Left ventricle myocardium inferior (tissue), 1 donor: ENCODE measurements at places on chromosomes 4 and X. TPM values are rescaled to one million over a fixed set of nuclear protein-coding genes. Genes with fewer than 3 reads are reported as not detected.
A peak's percentile ranks its signal among the peaks of the same experiment; 100 is the strongest.

- H3K4me1 ChIP-seq, result peaks cover 100% of the 10 kb centered on the region
- H3K27me3 ChIP-seq, result no peaks in the 10 kb centered on the region
- peak overlapping the region; percentile 98 for H3K27ac ChIP-seq
- H3K36me3 ChIP-seq, result no peaks in the 10 kb centered on the region
- DNase-seq, result no peak
- H3K4me3 ChIP-seq, result peak overlapping the region; percentile 12
These were observed 11.2 kb downstream of the IGFBP7 start for GRCh38 chr4:57098941-57099340.

DNA sequence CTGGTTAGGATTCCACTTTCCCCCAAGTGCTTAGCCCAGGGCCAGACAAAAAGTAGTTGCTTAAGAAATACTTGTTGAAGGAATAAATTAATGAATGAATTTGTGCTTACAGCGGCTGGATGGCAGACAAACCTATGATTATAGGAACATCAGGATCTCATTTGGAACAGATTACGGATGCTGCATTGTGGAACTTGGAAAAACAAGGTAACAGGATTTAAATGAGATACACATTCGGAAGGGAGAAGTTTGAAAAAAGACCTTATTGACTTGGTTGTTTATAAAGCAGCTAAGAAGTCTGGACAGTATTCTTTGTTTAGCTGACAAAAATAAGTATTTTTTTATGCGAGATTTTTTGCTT lies 572 bp downstream of the EXOSC9 start:
- no peak for DNase-seq
- peaks cover 42% of the 10 kb centered on the region for H3K36me3 ChIP-seq
- peaks cover 28% of the 10 kb centered on the region for H3K4me1 ChIP-seq
- peak overlapping the region; percentile 94 for H3K27ac ChIP-seq
- H3K4me3 ChIP-seq, result peak overlapping the region; percentile 83
- no peaks in the 10 kb centered on the region for H3K27me3 ChIP-seq

DNA sequence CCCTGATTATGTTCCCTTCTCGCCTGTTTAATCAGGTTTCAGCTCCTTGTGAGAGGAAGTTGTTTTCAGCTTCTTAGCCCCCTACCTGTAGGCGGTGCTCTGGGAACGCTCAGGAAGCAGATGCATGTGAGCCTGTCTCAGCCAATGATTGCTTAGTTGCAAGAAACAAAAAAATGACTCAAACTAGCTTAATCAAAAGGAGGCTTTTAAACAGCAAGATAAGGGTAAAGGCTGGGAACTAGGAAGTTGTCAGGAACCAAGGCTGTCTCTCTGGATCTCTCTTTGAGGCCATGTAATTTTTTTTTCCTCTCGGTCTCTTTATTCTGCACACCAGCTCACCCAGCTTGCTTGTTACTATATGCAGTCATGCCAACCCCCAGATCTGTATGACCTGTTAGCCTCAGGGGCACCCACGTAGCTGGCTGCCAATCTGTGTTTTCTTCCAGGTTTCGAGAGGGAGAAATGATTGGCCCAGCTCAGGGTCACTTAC lies 109.1 kb downstream of the PTTG2 start:
- peaks cover 66% of the 10 kb centered on the region for H3K4me1 ChIP-seq
- peak overlapping the region; percentile 77 for H3K27ac ChIP-seq
- H3K27me3 ChIP-seq, result no peaks in the 10 kb centered on the region
- peaks cover 19% of the 10 kb centered on the region for H3K36me3 ChIP-seq
- no peak overlapping the region for H3K4me3 ChIP-seq
- no peak for DNase-seq

XAGE1A gene
- total RNA-seq, result not detected

REPS2 gene
- 7.6 TPM for total RNA-seq

GRCh38 chrX:136920001-136920400 lies 39.5 kb upstream of the RBMX start:
- H3K4me3 ChIP-seq, result no peak overlapping the region
- DNase-seq, result no peak
- no peak overlapping the region for H3K27ac ChIP-seq
- H3K36me3 ChIP-seq, result no peaks in the 10 kb centered on the region

DNA sequence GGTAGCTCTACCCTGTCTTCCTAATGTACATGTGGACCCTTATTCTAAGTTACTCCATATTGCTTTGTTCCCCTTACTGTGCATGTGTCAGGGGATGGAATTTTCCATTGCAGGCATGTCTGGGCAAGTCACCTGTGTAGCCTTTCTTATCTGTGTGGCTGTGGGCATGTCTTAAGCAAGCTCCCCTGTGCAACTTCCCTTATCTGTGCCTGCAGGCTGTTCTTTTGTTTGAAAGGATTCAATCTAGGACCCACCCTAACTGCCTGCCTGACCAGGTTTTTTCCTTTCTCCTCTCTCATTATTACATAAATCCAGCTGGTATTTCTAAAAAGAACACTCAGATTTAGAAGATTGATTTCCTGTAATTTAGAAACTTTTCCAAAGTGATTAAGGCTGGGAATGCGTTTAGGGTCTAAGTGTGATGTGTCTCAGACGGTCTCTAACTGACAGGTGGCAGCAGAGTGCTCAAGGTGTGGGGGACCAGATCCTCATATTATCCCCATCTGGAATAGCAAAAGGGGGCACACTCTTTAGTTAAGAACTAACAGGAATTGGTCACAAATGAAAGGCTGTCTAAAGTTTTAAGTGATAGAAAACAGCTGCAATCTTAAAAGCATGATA lies 198.9 kb upstream of the PPP1R2C start:
- no peak overlapping the region for H3K27ac ChIP-seq
- H3K27me3 ChIP-seq, result no peaks in the 10 kb centered on the region
- no peaks in the 10 kb centered on the region for H3K36me3 ChIP-seq
- no peaks in the 10 kb centered on the region for H3K4me1 ChIP-seq
- DNase-seq, result no peak

DNA sequence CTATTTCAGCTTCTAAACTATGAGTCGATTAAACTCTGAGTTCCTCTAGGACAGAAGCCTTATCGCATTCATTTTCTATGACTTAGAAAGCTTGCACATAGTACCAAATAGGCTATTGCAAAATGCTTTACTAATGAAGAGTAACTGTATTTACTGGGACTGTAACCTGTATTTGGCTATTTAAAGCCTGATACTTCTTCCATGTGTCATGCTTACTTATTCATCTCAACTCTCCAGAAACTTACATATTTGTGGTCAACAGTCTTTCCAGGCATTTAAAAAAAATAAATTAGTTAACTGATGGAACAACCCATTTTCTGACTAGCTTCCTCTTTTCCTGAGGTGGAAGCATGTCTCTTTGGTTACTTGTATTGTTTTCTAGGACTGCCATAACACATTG lies 467.9 kb downstream of the PCDH11X start:
- H3K36me3 ChIP-seq, result no peaks in the 10 kb centered on the region
- DNase-seq, result no peak
- no peak overlapping the region for H3K4me3 ChIP-seq
- no peaks in the 10 kb centered on the region for H3K4me1 ChIP-seq

- peak overlapping the region; percentile 86 for H3K4me3 ChIP-seq
- peaks cover 24% of the 10 kb centered on the region for H3K4me1 ChIP-seq
- peak; percentile 92 for DNase-seq
- H3K27ac ChIP-seq, result peak overlapping the region; percentile 66
These were observed 205.3 kb downstream of the TENM3 start for GRCh38 chr4:182448281-182449151.

SYNPO2 gene
- 239 TPM for total RNA-seq

MAGEA11 gene
- not detected for total RNA-seq

DNA sequence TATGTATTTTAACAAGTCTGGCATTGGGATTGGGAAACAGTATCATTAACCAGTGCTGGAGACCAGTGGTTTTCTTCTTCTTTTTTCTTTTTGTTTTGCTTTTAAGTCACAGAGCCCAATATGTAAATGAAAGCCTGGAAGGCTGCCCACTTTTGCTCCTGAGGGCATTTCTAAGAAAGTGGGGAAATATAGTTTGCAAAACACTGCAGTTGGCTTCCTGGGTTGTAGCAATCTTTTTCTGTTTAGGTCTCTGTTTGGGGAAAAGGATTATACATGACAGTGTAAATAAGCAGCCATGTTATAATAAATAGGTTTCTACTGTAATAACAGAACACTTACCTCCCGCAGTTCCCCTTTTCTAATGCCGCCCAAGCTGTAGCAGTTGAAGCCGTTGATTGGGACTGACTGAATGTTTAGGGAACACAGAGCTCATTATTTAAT lies 105.5 kb downstream of the TMEM164 start:
- H3K27me3 ChIP-seq, result no peaks in the 10 kb centered on the region
- no peak overlapping the region for H3K4me3 ChIP-seq
- peaks cover 2% of the 10 kb centered on the region for H3K36me3 ChIP-seq
- DNase-seq, result no peak
- peaks cover 2% of the 10 kb centered on the region for H3K4me1 ChIP-seq
- H3K27ac ChIP-seq, result no peak overlapping the region

DNA sequence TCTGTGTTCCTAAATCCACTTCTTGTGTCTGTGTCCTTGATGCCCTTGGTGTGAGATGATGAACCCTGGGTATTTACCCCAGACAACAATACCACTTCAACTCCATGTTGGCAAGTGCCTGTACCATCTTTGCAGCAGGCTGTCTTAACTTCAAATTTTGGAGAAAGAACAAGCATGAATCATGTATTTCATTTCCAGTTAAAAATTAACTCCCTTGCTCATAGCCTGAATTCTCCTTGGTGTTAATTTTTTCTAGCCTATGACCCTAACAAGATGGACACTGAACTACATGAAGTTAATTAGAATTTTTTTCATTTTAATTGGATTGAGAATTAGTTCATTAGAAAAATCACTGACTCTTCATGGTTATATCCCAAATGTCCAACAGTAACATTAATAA lies 267.8 kb upstream of the INTU start:
- no peaks in the 10 kb centered on the region for H3K36me3 ChIP-seq
- DNase-seq, result no peak
- no peak overlapping the region for H3K4me3 ChIP-seq
- H3K27ac ChIP-seq, result no peak overlapping the region
- no peaks in the 10 kb centered on the region for H3K4me1 ChIP-seq
